Colonic mucosa (tissue), 4 donors: ENCODE measurements at places on chromosomes 5 and 9. TPM values are rescaled to one million over a fixed set of nuclear protein-coding genes. Genes with fewer than 3 reads are reported as not detected.

DNA sequence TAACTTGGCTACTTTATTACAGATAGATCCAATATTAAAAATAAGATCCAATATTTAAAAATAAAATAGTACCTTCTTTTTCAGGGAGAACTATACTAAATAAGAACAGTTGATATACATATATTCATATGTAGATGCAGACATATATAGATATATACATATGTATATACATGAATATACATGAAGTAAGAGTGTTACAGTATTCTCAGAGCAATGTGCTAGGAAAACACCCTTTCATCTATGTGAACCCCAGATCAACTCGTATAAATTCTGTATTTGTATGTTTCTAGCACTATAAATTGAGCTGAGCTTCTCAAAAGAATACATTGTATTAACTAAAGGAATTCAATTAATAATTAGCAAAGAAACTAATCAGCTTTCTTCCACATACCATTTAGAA, 287.6 kb downstream of the PDE4D start:
- no peaks in the 10 kb centered on the region for H3K27me3 ChIP-seq
- H3K4me1 ChIP-seq = no peaks in the 10 kb centered on the region
- H3K27ac ChIP-seq = no peak overlapping the region
- no peaks in the 10 kb centered on the region for H3K36me3 ChIP-seq
- no peak for DNase-seq
- H3K4me3 ChIP-seq = no peak overlapping the region

GRCh38 chr9:32596096-32596865, 23.3 kb upstream of the NDUFB6 start:
- H3K4me3 ChIP-seq = no peak overlapping the region
- H3K27ac ChIP-seq = no peak overlapping the region
- H3K4me1 ChIP-seq = no peaks in the 10 kb centered on the region
- no peaks in the 10 kb centered on the region for H3K27me3 ChIP-seq
- DNase-seq = no peak
- no peaks in the 10 kb centered on the region for H3K36me3 ChIP-seq

Gene FBXW5
- total RNA-seq = 174 TPM

DNA sequence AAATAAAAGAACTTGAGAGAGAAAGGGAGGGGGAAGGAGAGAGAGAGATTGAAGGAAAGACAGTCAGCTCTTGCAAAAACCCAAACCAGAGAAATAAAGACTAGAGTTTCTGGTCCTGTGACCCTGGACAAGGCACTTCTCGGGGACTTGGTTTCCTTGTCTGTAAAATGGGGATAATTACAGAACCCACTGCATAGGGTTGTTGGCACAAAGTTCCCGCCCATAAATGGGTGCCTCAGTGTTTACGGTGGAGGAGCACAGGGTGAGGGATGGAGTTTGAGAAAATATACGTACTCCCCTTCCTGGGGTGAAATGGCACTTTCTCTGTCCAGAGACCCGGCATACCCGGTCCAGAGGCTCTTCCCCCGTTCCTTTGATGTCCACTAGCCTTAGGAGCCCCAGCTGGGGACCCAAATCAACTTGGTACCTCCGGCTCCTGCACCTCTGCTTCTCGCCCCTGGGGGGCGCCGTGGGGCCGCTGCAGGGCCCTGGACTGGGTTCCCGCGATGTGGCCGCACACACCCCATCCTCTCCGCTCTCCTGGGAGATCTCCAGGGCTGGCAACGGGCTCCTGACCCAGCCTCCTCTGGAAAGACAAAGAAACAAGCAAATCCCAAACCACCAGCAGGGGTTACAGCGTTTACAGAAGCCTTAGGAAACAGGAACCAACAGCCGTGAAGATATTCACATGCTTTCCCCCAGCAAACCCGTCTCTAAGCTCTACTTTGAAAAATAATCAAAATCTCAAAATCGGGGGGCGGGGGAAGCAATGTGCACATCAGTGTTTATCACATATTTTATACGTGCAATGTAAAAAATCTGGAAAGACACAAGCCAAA, 26.3 kb downstream of the PTGES start:
- peaks cover 4% of the 10 kb centered on the region for H3K27me3 ChIP-seq
- no peaks in the 10 kb centered on the region for H3K36me3 ChIP-seq
- no peak overlapping the region for H3K27ac ChIP-seq
- peak; percentile 67 for DNase-seq

DNA sequence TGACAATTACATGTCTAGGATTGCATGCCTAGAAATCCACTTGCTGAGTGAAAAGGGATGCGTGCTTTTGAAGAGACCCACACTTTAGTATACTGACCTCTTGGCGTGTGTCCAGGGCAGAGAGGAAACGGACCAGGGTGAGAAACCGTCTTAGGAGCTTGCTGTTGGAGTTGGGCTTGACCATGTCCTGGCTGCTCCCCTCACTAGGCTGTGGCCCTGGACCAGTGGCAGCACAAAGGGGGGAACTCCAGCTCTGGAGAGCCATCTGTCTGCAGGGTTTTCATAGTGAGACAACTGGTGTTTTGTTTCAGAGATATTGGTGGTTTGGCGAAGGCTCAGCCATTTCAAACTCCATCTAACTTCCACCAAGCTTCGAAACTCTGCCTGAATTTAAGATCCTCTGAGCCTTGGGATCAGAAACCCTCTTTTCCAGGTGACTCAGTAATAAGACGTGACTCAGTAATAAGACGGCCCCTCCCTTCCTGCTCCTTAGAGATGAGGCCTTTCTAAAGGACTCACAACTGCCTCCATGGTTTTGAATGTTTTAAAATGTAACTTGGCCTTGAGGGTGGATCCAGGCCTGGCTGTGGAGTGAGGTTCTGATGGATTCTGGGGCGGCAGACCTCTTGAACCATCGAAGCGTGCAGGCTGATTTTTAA, 165.8 kb downstream of the MELK start:
- peaks cover 13% of the 10 kb centered on the region for H3K27me3 ChIP-seq
- H3K4me1 ChIP-seq = no peaks in the 10 kb centered on the region
- H3K4me3 ChIP-seq = no peak overlapping the region
- DNase-seq = no peak
- H3K27ac ChIP-seq = no peak overlapping the region

GRCh38 chr5:142086229-142086628, 22.4 kb upstream of the NDFIP1 start:
- H3K36me3 ChIP-seq = no peaks in the 10 kb centered on the region
- H3K4me3 ChIP-seq = no peak overlapping the region
- no peaks in the 10 kb centered on the region for H3K4me1 ChIP-seq
- H3K27me3 ChIP-seq = no peaks in the 10 kb centered on the region

DNA sequence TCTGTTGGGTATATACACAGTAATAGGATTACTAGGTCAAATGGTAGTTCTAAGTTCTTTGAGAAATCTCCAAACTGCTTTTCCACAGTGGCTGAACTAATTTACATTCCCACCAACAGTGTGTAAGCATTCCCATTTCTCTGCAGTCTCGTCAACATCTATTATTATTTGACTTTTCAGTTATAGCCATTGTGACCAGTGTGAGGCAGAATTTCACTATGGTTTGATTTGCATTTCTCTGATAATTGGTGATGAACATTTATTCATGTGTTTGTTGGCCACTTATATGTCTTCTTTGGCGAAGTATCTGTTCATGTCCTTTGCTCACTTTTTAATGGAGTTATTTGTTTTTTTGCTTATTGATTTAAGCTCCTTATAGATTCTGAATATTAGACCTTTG, 596.2 kb upstream of the DAB2 start:
- DNase-seq = no peak
- H3K4me3 ChIP-seq = no peak overlapping the region
- H3K27me3 ChIP-seq = no peaks in the 10 kb centered on the region
- no peaks in the 10 kb centered on the region for H3K36me3 ChIP-seq
- H3K4me1 ChIP-seq = no peaks in the 10 kb centered on the region

GRCh38 chr5:1807451-1808185, 6.4 kb downstream of the NDUFS6 start:
- peaks cover 6% of the 10 kb centered on the region for H3K36me3 ChIP-seq
- no peaks in the 10 kb centered on the region for H3K27me3 ChIP-seq
- no peak for DNase-seq
- no peak overlapping the region for H3K4me3 ChIP-seq

GRCh38 chr9:137054932-137055384, 1.1 kb upstream of the ENTPD2 start:
- H3K27ac ChIP-seq = peak overlapping the region; percentile 84
- DNase-seq = no peak
- peak overlapping the region; percentile 54 for H3K4me3 ChIP-seq
- peaks cover 10% of the 10 kb centered on the region for H3K27me3 ChIP-seq
- H3K36me3 ChIP-seq = no peaks in the 10 kb centered on the region

DNA sequence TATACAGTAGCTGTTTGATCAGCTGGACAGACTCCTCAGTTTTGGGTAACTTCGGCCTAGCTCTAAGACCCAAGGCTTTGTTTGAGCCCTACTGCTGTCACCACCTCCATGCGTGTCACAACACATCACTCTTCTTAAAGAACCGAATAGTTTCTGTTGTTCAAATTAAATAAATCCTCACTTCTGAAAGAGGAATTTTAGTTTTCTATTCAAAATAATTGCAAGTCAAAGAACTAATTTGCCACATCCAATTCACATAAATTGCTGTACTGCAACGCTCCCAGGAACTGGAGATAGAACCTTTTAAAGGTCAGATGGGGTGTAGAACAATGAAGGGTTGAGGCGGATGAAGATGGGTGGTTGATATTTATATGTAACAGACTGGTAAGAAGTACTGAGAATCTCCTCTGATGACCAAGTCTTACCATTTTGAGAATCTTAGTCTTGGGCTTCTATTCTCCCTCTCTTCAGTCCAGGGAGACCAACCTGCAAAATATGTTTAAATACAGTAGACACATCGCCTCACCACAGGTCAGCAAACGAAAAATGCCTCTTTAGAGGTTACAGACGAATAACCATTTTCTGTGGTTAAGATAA, 1.6 kb downstream of the NREP start:
- H3K4me1 ChIP-seq = no peaks in the 10 kb centered on the region
- H3K27ac ChIP-seq = no peak overlapping the region
- no peaks in the 10 kb centered on the region for H3K36me3 ChIP-seq
- H3K27me3 ChIP-seq = no peaks in the 10 kb centered on the region

DNA sequence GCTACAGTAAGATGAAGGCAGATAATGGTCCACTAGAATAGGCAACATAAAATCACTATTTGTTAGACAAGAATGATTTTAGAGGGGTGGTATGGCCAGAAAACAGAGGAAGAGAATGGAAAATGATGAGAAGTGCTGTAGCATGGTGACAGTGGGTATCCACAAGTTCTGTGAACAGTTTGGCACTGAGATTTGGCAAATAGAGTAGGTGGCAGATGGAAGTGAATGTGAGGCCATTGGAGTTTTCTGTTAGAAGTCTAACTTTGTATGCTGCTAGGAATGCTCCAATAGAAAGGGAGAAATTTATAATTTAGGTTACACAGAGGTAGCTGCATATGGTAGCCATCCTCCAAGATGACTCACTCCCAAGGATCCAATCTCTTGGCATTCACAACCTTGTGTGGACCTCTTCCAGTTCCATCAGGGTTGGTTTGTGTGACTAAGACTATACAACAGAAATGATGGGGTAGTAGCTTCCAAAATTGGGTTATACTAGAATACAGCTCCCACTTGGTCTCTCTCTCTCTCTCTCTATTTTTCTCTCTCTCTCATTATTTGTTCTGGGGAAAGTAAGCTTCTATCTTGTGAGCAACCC, 646.9 kb upstream of the ZNF608 start:
- no peaks in the 10 kb centered on the region for H3K4me1 ChIP-seq
- H3K4me3 ChIP-seq = no peak overlapping the region
- no peaks in the 10 kb centered on the region for H3K27me3 ChIP-seq
- DNase-seq = no peak
- no peak overlapping the region for H3K27ac ChIP-seq
- no peaks in the 10 kb centered on the region for H3K36me3 ChIP-seq

DNA sequence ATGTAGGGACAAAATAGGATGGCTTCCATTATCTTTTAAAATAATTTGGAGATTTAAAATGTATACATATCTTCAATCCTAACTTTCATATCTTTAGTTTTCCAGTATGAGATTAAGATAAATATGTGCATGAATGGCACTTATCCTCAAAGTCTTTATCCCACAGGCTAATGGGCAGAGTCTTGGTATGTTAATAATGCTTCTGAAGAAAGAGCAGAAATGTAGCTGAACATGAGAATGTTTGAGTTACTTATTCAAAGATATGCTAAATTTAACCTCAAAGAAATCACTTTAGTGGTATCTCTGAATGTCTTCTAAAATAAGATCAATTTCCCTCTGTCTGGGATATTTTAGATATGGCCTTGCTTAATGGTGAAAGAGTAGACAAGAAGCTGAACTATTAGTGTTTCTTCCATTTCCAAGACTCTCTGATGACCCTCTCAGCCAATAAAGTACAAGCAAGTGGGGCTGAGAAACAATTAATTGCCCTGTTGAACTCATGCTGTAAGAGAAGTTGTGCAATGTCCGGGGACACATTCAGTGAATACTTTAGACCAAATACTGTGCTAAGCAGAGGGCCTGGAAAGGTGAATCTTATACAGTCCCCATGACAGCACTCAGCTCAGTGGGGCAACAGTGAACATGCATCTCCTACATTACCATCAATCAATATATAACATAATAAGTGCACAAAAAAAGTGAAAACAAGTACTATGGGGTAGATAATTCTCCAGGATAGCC, 50.0 kb upstream of the ADAMTSL1 start:
- H3K27ac ChIP-seq = no peak overlapping the region
- no peaks in the 10 kb centered on the region for H3K27me3 ChIP-seq
- H3K4me3 ChIP-seq = no peak overlapping the region

DNA sequence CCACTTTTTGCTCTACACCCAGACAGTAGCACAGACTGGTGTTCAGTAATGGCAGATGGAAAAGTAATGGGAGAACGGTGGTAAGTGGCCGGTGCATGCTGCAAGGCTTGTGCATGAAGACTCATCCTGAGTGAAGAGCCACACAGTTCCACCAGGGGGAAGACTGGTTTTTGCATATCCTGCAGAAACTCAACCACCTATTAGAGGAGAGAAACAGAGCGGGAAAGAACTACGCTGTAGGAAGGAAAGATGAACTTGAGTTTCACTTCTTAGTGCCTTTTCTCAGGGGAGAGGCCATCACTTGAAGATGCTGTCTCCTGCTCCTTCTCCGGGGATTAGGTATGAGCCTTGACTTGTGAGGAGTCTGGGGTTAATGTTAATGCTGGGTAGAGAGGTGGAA, 9.4 kb upstream of the PRSS3 start:
- H3K27ac ChIP-seq = no peak overlapping the region
- H3K4me3 ChIP-seq = no peak overlapping the region
- no peaks in the 10 kb centered on the region for H3K36me3 ChIP-seq
- no peaks in the 10 kb centered on the region for H3K4me1 ChIP-seq
- DNase-seq = no peak
- H3K27me3 ChIP-seq = no peaks in the 10 kb centered on the region

Gene FBP1
- total RNA-seq = 51.4 TPM

Gene RETREG1
- total RNA-seq = 49.9 TPM

- DNase-seq = no peak
- H3K36me3 ChIP-seq = no peaks in the 10 kb centered on the region
- H3K27ac ChIP-seq = peak overlapping the region; percentile 9
- peaks cover 6% of the 10 kb centered on the region for H3K4me1 ChIP-seq
Observed at GRCh38 chr9:4508907-4509589, 18.8 kb downstream of the SLC1A1 start.

Gene PCDHGB4
- 0.96 TPM for total RNA-seq

Gene PCDHB13
- total RNA-seq = 1.3 TPM

Gene ABL1
- total RNA-seq = 97.9 TPM

GRCh38 chr5:181181650-181182565, 23.1 kb downstream of the TRIM7 start:
- H3K27me3 ChIP-seq = no peaks in the 10 kb centered on the region
- peak; percentile 77 for DNase-seq
- no peaks in the 10 kb centered on the region for H3K36me3 ChIP-seq
- H3K27ac ChIP-seq = no peak overlapping the region

Gene GRIA1
- not detected for total RNA-seq

Gene ZNF454
- 1.4 TPM for total RNA-seq

GRCh38 chr9:106643211-106643930, 219.6 kb upstream of the ZNF462 start:
- no peak overlapping the region for H3K27ac ChIP-seq
- no peaks in the 10 kb centered on the region for H3K27me3 ChIP-seq
- H3K4me3 ChIP-seq = no peak overlapping the region
- no peaks in the 10 kb centered on the region for H3K4me1 ChIP-seq
- no peak for DNase-seq
